ENCODE measurements at places on chromosomes 16 and 17.

GRCh38 chr17:36943250-36944191, 5.2 kb upstream of the AATF start:
- DNase-seq = no peak

GRCh38 chr17:29710891-29711418, 88.2 kb upstream of the CORO6 start:
- no peak for DNase-seq

- no peak for DNase-seq
These were observed 3.1 kb downstream of the BAIAP2 start for GRCh38 chr17:81037798-81038733.

- DNase-seq = no peak
These were observed 545.3 kb upstream of the SALL1 start for GRCh38 chr16:51696376-51696775.

- no peak for DNase-seq
These were observed 26.2 kb upstream of the RFFL start for GRCh38 chr17:35089586-35090296.

DNA sequence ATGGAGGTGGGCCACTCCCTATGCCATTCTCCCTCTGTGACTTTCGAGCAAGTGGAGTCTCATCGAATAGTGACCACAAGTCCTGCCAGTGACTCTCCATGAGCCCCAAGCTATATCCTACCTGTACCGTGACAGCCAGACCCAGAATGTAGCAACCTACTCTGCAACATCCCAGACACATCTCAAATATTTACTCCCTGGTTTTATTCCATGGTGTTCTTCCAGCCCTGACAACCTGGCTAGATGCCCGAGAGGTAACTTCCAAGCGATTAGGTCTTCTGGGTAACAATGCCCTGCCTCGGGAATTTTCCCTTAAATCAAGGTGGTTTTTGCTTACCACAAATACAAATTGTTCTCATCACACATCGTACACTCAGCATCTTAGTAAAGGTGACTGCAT, 211.7 kb downstream of the ZFHX3 start:
- DNase-seq = no peak

DNA sequence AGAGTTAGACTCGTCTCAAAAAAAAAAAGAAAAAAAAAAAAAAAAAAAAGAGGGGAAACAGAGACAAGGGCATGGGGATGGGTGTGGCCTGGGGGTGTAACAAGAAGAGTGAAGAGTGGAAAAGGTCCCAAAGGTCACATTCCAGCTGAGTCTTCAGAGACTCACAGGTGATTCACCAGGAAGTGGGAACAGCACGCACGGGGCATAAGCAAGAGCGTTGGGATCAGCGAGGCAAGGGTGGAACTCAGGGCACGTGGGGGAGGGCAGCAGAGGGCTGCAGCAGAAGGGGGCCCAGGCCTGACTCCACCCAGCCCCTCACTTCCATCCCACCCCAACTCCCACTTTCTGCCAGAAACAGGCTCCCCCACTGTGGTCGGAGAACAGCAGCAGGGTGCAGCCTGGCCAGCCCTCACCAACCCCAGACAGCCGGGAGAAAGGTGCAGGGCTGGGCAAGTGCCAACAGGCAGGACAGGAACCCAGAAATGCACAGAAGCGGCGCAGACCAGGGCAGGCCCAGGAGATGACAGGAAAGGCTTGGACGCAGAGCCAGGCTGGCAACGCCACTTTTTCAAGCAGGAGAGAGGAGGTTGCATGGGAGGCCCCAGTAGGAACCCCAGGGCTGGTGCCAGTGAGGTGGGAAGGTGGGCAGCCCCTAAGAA, 3.3 kb downstream of the MEAK7 start:
- no peak for DNase-seq

DNA sequence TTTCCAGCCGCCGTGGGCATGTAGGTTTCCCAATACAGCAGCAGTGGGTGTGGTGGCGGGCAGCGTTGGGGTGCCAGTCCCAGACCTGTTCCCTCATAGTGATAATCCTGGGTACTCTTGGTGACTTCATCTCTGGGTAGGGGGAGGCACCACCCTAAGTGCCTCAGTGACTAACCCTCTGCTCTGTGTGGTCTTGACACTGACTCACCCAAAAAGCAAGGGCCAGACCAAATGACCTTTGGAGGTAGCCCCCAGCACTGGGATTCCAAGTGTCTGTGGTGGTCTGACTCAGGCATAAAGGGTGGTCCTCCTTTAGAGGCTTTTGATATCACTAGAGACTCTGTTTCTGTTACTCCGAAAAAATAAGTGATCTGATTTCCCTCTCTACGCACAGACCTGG, 908 bp downstream of the CALB2 start:
- DNase-seq = no peak

DNA sequence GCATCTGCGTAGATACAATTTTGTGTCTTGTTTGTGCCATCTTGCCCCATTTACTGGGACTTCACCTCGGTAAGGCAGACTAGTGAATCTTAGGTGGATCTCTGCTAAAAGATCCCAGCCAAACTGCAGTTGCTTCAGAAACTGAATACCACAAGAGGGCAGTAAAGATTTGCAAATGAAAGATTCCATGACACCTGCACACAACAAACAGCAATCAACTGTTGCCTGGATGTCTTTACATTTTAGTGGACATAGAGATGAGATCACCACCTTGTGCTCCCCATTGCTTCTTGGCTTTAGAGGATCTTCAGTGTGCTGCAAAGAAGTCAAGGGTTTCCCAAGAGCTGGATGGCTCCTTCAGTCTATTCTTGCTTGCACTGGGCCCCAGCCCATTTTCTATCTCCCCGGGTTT, 119.2 kb upstream of the CACNG5 start:
- peak; percentile 70 for DNase-seq

DNA sequence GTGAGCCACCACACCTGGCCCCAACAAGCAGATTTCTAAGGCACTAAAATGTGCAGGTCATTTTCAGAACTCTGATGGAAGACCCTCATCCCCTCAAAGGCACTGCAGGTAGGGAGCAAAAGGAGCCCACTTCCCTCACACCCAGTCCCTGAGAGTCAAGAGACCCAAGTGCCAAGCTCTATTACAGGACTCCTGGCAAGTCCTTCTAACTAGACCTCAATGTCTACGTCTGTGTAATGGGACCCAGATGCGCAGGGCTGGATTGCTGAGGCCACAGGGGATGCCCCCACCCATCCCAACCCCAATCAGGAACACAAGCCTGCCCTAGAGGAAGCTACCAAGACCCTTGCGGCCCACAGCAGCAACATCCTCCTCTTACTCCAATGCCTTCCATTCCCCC, 2.7 kb downstream of the PLLP start:
- DNase-seq = no peak
